ENCODE measurements at places on chromosomes 12 and 14.

DNA sequence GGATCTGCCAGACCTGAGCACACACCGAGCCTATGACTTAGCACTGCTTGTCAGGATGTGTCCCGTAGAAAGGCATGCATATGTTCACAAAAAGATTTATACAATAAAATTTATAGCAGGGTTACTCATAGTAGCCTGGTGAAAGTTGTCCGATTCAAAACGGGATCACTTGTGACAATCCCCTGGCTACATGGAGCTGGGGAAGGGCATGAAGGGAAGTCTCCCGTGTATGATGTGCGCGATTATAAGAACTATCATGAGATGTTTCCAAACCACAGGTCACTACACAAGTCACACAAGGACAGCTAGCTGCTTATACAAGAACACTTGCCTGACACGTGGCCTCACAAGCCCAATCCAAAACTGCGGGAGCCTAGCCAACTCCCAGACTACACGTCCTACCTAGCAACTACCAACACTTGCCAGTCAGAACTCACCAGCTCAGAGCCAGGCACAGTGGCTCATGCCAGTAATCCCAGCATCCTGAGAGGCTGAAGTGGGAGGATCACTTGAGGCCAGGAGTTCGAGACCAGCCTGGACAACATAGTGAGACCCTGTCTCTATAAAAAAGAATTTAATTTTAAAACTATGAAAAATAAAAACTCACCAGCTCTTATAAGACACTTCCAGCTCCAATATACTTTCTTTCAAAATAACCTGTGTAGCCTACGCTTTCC is 7.5 kb upstream of the CDCA4 start:
- no peak for DNase-seq

- DNase-seq, result no peak
Observed at GRCh38 chr12:92046557-92047392, 98.9 kb downstream of the BTG1 start.

- DNase-seq, result no peak
Observed at GRCh38 chr14:100376751-100377171, 53.6 kb downstream of the SLC25A47 start.

DNA sequence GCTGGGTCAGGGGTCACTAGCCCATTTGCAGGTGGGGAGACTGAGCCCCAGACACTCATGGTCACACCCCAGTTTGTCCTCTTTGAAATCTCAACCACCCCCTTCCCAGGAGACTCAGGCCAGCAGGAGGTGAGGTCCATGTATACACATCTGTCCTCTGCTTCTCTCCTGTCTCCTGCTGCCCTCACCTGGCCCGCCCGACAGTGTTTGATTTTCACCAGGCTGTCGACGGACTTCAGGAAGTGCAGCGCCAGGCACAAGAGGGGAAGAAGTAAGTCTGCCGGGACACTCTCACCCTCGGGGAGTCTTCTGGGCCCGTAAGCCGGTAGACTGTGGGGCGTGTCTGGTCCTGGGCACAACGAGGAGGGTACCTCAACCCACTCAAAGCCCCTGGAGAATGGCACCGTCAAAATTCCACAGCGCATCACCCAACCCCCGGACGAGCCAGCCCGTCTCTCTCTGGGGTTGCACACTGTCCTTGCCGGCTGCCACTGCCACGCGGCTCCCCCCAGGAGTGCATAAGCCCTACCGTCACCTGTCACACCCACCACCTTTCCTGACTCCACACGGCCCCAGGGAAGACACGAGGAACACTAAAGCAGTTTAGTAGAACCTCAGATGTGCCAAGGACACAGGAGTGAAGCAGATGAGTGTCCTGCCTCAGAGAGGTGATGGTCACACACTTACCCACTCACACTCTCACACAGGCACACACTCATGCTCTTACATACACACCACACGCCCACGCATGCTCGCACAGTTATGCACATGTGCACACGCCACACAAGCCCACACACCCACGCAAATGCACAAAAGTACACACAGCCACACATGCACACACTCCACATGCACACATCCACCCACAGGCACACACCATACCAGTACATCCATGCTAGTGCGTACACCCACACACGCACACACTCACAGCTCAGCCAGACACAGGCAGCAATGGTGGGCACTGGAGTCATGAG is 13.1 kb upstream of the SIVA1 start:
- DNase-seq, result no peak

DNA sequence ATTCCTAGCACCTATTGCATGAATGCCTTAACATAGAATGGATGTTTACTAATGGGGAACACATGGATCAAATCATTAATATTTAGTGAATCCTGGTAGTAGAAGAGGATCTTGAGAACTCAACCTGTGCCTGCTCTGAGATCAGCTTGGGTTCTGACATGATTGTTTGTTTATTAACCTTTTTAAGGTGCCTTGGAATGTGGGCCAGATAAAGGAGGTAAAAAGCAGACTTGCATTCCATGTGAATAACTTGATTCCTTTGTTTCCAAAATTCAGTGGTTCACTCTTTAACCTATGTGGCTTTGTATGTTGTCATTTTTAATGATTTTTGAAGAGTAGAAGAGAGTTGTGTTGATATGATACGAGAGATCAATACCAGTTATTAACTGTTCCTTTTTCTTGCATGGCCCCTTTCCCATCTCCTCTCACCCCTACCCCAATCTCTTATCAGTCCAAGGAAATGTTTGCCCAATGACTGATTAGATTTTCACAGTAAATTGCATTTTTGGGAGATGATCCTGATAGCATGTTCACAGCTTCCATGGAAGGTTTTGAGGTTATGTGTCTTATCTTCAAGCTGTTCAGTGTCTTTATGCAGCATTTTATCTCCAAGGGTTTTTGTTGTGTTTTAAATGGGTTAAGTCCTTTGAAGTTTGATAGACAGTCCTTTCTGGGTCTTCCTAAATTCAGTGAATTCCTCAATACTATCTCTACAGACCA is 193.7 kb upstream of the FRMD6 start:
- DNase-seq, result no peak

- no peak for DNase-seq
Observed at GRCh38 chr14:65492266-65492665, 79.7 kb downstream of the FUT8 start.
